NCI-H446 (cell line): ENCODE measurements at places on chromosomes 7 and 10.

DNA sequence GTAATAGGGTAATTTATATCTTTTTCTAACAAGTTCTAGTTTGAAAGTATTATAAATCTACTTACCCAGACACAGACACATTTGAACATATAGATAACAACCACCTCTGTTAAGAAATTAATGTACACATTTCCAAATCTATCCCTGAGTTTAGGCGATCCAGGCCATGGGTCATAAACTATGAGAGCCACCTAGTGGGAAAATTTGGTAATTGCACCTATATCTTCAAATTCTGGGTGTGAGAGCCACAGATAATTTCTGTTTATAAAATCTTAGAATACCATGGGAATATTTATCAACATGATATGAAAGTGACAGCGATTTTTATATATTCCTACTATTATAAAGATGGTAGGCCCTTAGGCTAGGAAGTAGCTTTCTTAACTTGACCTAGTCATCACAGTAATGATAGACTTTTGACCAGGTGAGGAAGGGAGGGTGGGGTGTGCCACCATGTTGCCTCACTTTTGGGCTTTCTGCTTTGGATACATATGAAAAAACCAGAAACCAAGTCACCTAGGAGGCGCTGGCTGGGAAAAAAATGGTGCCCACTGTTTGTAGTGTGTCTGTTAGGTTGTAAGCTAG lies 8.0 kb upstream of the EPHA1 start:
- DNase-seq, result peak; percentile 56

DNA sequence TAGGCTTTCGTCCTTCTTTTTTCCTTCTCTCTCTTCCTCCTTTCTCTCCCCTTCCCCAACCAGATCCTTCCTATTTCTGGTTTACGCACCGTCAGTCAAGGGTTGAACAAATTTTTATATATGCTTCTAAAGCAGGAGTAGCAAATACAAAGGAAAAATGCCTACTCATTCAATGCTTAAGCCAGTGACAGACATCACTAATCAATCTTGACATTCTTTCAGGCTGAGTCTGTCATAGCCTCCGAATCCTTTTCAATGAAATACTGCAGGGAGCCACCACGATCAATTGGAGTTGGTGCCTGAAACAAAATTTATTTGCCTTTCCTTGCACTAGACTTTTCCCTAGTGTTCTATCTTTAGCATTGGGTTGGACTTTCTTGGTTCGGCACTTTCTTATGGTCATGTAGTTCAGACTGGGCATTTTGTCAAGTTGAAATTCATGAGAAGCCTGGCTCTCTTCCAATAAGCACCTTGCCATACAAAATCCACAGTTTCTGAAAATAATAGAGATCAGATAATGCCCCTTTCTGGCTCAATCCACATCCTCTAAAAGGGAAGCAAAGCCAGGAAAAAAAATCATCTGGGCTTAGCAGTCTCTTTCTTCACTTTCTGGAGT lies 239.5 kb upstream of the PLXNA4 start:
- peak; percentile 50 for DNase-seq

GRCh38 chr7:70616211-70616610 lies 515.7 kb upstream of the GALNT17 start:
- DNase-seq, result no peak

- no peak for DNase-seq
Measured at GRCh38 chr7:66815951-66816350, 75.4 kb downstream of the RABGEF1 start.

GRCh38 chr10:119500123-119500795 lies 42.3 kb downstream of the RGS10 start:
- DNase-seq, result no peak
